ENCODE measurements at places on chromosomes 12 and 14.
A peak's percentile ranks its signal among the peaks of the same experiment; 100 is the strongest.

GRCh38 chr14:103801459-103801858 lies 45.9 kb downstream of the PPP1R13B start:
- DNase-seq = no peak

GRCh38 chr12:77751939-77752338 lies 78.8 kb upstream of the NAV3 start:
- DNase-seq = no peak

DNA sequence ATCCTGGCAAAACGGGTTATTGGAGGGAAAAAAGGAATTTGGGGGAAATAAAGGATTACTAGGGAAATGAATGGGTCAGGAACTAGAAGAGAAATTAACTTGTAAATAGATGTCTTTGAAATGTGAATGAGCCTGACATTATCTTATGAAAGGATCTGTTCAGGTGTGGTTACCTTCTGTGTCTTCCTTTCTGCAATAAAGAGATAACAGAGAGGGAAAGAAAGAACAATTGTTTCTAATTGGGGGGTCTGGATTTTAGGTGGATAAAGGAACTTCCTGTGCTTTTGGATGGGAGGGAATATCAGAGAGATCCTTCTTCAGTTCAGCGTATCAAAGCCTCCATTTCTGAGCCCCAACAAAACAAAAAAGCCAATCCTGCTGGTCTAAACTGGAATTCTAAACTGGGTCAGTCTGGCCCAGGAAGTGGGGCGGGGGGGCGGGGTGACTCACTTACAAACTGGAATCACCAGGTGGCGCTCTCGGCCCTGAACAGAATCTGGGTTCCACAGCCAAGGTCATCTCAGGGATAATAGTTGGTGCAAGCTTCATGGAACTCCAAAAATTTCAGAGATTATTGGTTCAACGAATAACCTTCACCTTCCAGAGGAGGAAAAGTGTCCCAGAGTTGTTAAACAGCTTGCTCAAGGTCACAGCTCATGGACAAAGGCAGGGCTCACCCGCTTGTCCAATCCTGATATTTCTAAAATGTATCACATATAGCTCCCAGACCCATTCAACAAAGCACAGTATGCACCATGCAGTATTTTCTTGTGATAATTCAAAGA lies 15.2 kb upstream of the PEBP1 start:
- peak; percentile 37 for DNase-seq

GRCh38 chr12:89706986-89707702 lies 1.5 kb downstream of the ATP2B1 start:
- no peak for DNase-seq

DNA sequence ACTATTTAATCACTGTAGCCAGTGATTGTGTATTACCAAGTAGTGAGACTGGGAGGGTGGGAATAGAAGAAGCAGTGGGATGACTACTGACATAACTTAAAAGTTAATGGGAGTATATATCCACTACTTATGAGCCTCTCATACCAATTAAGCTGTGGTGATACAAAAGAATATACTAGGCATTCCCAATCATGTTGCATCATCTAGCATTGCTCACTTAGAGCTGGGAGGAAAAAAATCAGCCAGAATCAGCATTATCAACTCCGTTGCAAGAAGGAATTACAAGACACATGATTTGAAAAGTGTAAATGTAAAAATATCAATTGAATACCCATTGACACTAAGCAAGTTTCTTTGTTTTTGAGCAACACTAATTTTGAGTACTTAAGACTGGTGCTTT lies 745 bp upstream of the PPP1R36 start:
- DNase-seq = no peak

DNA sequence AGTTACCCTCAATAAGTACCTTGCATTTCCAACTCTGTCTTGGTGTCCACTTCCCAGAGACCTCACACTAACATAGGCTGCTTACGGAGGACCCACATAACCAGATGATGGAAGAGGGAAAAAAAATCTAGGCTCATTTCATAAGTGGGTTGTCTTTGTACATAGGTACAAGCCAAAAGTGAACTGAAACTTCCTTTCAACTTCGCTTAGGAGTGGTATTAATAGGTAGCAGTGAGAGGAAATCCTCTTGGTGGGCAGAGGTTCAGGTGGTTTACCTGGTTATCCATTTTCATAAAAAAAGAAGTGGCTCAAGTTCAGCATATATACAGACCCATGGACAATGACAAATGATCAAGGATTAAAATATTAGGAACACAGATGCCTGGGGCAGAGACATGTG lies 35.8 kb upstream of the RNU6-7 start:
- no peak for DNase-seq

- DNase-seq = no peak
Observed at GRCh38 chr12:26293612-26294011, 98.2 kb downstream of the SSPN start.

DNA sequence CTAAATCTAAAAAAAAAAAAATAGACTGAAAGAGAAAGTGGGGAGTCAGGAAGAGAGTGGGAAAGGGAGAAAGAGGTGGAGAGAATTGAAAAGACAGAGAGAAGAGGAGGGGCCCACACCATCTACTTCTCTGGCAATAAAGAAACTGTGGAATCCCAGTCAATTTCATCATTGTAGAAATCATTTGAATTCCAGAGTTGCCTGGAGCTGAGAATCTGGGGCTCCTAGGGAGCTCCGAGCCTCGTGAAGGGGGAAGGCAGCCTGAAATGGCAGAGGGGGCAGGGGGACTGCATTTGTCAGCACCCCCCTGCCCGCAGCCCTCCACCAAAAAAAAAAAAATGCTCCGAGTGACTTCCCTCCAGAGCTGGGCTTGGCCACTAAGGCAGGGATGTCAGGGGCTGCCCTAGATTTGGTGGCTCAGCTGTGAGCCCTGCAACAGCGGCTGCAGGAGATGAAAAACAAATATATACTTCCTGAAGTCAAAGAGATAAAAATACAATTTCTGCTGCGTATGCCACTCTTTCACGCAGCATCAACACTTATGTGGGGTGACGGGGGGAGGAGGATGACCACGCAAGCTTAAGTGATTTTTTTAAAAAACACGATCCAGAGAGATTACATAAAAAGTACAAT lies 80.5 kb downstream of the BCL11B start:
- DNase-seq = no peak

DNA sequence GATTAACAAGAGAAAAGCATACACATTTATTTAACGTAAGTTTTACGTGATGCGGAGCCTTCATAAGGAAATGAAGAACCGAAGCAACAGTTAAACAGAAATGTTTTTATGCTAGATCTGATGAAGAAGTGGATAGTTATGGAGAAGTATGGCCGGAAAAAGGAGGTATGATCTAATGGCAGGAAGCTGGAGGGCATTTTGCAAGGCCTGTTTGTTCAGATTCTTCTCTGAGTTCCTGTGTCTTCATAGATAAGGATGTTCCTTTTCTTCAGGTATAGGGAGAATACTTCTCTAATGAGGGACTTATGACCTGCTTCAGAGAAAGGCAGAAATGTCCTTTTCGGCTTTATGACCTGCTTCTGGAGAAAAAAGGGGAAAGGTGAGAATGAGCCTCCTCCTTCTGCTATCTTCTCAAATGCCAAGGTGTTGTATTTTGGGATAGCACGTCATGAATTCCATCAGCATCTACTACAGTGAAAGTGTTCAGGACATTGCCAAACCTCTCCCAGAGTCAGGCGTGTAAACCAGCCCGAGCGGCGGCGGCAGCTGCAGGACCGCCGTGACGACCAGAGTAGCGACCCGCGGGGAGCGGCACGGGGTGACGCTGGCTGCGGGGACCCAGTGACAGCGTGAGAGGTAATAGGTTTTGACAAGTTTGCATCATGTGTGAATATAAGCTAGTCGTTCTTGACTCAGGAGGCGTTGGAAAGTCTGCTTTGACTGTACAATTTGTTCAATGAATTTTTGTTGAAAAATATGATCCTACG lies 33.7 kb upstream of the SGPP1 start:
- no peak for DNase-seq

GRCh38 chr12:88172844-88173407 lies 30.8 kb downstream of the TMTC3 start:
- DNase-seq = no peak

DNA sequence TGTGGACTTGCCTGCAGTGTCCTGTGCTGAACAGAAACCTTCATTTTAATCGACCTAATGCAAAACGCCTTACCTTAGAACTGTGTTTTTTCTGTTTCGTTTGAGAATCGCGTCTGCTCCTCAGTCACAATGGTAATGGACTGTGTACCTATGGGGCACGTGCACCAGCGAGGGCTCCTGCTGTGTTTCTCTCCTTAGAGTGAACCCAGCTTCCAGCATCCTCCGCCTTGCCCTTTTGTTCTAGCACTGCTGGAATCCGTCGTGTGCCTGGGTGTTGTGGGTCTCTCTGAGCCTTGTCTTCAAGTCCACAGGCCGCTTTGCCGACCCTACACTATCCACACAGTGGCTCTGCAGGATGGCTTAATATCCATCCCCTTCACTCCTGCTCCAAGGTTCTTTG lies 3.6 kb downstream of the AMN start:
- DNase-seq = no peak

GRCh38 chr12:1608713-1609119 lies 14.3 kb upstream of the FBXL14 start:
- DNase-seq = no peak

DNA sequence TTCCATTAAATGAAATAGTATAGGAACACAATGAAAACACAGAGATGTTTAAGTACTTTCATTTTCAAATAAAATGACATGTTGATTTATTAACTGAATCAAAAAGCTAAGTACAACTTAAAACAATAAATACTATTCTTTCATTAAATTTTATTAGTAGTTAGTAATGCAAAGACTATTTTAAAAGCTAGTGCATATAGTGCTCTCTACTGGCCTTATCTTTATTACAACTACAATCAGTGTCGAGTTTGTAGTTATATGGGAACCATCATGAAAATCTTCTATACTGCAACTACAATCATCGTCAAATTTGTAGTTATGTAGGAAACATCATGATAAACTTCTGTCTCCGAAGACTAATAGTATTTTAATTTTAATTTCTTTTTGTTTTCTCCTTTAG lies 8.9 kb upstream of the LIN7A start:
- DNase-seq = no peak

DNA sequence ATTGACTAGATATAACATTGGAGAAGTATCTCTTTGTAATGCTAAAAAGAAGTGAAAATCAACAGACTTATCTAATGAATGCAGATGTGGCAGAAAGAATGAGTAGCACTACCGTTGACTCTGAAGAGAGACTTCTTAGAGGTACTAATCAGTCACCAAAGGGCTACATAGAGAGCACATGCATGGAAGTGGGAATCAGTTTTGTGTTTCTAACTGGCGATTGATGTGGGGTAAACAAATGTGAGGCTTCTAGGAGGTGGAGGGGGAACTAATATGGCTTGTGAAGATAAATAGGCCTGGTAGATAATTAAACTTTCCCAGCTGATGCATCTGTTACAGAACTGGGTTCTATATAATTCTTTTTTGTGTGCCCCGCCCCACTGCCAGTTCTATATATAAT lies 10.5 kb downstream of the COCH start:
- DNase-seq = no peak

DNA sequence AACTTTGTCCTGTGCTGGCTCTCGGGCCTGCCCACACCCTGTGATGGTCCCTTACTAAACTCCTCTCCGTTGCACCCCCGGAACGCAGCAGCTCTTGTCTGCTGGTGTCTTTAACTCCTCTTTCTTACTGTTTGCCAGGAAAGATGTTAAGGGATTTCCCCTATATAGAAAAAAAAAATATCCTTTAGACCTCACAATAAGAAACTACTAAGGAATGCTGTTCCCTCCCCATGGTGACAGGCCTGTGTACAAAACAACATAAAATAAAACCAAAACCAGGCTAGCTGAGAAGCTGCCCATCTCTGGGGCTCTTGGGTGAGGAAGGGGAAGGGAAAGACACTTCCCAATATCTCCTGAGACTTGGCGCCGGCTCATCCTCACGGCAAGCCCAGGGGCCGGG lies 95.4 kb downstream of the CHGA start:
- DNase-seq = no peak

GRCh38 chr12:87385322-87385721 lies 643.9 kb downstream of the C12orf50 start:
- DNase-seq = no peak

DNA sequence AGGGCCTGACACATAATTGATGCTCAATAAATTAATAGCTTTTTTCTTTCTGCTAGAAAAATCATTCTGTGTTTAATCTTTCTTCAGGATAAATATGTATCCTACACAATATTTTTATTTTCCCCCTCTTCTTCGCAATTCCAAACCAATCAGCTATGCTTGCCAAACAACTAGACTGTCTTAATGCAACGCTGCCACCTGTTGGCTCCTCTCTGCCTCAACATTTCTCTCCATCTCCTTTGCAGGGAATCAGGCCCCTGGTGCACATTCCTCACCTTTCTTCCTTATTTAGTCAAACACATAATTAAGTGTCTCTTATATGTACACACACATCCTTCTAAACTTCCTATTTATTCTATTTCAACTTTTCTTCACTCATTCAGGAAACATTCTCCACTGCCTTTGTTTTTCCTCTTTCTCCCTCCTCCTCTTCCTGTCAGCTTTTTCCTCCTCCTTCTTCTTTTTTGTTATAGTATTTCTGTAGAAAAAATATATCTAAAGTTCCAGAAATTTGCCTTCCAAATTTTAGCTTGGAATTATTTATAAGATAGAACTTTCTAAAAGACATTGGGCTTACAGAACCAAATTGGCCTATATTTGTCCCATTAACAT lies 406.0 kb downstream of the PRKD1 start:
- DNase-seq = no peak

DNA sequence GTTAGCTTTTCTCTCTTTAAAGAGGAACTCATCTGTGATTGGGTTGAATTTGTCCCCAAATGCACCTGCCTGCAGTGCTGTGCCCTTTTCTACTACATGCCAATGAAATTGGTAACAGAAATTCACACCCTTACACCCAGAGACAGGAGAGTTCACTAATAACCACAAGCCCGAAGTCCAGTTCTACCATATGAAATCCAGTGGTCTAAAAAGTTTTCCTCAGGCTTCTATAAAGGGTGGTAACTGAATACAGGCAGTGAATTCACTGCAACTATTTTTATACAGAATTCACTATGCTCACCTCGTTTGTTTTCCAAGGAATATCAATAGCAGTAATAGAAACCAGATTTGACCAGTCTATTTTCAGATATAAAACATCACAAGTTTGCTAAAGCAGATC lies 31.5 kb upstream of the SOS2 start:
- no peak for DNase-seq

GRCh38 chr14:61766151-61766550 lies 3.9 kb downstream of the SNAPC1 start:
- DNase-seq = no peak
